ENCODE measurements at places on chromosomes 2 and 18.

DNA sequence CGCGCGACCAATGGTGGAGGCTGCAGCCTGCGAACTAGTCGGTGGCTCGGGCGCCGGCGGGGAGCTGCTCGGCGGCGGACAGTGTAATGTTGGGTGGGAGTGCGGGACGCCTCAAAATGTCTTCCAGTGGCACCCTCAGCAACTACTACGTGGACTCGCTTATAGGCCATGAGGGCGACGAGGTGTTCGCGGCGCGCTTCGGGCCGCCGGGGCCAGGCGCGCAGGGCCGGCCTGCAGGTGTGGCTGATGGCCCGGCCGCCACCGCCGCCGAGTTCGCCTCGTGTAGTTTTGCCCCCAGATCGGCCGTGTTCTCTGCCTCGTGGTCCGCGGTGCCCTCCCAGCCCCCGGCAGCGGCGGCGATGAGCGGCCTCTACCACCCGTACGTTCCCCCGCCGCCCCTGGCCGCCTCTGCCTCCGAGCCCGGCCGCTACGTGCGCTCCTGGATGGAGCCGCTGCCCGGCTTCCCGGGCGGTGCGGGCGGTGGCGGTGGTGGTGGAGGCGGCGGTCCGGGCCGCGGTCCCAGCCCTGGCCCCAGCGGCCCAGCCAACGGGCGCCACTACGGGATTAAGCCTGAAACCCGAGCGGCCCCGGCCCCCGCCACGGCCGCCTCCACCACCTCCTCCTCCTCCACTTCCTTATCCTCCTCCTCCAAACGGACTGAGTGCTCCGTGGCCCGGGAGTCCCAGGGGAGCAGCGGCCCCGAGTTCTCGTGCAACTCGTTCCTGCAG is at the start of gene HOXD9:
HOXD9 (plus strand) TSS at position 37 of the 728 bp plus-strand sequence; CDS start at position 87, 50 bp downstream.
- no peak for DNase-seq

- DNase-seq: no peak
Observed at GRCh38 chr2:14827226-14828023, 194.9 kb downstream of the LRATD1 start.

DNA sequence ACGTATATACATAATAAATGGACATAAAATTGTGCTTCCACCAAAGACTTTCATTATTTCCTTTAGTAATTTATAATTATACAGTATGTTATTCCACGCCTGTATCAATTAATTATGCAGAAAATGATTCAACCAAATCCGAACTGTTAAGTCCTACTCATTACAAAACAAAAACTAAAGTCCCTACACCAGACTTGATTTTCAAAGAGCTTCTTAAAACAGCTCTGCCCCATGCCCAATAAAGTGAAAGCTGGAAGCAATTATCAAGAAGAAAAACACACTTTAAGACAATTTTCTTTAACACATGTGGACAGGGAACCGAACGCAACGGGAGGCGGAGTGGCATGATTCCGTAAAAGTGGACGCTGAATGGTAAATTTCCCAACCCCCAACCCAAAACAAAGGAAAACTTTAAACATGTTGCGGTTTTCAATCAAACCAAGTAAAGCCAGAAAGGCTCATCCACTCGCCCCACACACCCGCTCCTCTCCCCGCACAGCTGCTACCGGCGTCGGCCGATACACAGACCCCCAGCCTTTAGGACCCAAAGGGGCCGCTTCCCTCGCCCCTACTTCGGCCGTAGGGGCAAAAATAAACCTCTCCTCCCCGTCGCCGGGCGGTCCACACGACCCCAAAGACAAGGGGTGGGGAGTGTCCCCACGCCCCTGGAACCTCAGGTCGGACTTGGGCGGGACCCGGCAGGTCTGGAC is 705 bp downstream of the YES1 start:
- DNase-seq: no peak

DNA sequence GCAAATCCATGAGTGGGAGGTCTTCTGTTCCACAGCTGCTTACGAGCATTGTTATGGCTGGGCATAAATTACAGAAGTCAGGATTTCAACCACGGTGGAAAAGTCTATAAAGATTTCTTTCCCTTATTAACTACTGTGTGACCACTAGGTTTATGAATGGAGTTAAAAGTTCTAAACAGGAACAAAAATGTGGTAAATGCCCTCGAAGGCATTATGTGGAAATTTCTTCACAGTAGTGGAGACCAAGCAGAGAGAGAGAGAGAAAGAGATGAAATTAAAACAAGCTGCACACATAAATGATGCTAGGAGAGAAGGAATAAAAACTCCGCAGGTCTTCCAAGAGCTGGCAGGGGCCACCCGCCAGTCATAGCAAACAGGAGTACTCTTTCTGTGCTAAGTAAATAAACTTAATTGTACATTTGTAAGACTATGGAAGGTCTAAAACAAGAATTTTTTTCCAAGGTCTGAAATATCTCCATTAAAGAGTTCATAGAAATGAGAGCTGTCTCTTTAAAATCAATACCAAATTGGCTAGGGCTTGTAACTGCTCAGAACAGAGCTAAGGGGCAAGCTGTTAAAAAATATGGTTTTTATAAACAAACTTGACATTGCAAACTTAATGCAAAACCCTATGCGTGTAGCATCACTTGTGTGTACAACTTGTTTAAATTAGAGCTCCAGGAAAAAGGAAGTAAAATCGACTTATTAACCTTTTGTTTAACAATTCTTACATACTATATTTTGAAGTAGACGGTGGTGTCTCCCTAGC is 438.2 kb downstream of the MEIS1 start:
- no peak for DNase-seq

DNA sequence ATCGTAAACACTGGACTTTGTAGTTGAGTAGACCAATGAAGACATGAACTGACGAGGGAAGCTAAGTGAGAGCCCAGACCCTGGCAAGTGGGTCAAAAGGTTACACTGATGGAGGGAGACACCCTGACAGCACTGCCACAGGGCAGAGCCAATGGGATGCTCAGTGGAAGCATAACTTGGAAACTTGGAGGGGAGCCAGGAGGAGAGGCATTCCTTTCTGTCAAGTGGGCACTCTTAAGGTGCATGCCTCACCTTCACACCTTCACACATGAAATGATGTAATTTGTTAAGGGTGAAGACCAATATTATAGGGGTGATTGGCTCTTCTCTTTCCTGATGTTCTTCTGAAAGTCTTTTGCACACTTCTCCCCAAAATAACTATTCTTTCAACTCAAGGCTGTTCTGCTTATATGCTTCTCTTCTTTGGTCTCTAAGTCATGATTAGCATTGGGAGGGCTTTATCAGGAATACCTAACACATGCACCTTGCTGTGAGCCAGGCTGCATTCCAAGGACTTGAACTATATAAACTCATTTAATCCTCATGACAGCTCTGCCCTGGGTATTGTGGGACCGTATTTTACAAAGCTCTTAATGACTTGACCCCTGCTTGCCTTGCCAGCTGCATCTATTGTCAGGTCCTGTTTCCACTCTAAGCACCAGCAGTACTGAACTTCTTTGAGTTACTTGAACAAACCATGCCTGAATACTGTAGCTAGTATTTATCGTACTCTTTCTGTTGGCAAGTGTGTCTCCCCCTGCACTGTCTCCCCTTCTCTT is 19.0 kb downstream of the RPL37A start:
- DNase-seq: no peak

DNA sequence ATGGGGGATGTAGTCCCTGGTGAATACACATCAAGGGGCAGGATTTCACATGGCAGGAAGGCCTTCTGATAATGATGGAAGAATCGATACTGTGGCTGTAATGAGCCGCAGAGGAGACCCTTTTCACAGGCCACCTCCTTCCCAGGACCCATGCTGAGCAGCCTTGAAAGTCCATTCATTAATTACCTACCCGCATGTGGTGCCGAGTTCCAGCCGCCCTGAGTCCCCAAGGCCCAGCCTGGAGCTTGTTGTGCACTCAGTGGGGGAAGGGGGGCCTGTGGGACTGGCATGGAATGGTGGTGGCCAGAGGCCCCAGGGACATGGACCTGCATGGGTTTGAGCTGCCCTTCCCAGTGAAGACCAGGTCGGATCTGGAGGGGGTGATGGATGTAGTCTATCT is 25.5 kb downstream of the ASB18 start:
- DNase-seq: no peak

- no peak for DNase-seq
Observed at GRCh38 chr2:205880048-205880447, 197.7 kb downstream of the NRP2 start.

DNA sequence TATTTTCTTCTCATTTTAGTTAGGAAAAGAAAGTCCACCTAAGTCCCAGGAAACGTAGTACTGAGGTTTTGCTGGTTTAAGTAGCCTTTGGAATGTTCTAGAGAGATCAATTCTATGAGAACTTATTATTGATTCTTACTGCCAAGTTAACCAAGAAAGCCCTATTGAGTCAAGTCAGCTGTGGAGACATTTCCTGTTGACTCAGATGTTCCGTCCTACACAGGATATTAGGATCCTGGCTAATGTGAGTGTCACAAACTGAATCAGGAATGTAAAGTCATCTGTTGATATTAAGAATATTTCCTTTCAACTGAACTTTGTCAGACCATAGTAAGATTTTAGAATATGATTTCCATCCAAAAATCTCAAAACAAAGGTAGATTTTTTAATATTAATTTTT is 654.3 kb downstream of the LRRTM4 start:
- DNase-seq: no peak

GRCh38 chr2:43136876-43137275 is 89.5 kb downstream of the ZFP36L2 start:
- DNase-seq: no peak

- no peak for DNase-seq
Observed at GRCh38 chr2:152782171-152782570, 63.8 kb downstream of the ARL6IP6 start.

DNA sequence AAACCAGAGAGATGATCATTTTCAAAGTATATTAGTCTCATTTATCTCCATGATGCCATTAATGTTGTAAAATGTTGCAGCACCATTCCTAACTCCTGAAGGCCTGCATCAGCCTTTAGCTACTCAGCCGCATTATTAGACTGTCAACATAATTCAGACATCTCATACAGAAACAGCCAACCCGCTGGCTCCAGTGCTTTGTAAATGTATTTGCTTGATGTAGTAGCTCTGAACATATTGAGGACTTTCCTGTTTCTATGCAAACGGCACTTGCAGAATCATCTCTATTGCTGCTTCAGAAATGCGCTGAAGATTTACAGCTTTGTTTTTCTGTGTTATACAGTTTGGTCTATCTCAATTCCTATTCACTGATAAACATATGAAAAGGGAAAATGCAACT is 372.2 kb downstream of the DSEL start:
- no peak for DNase-seq

GRCh38 chr2:608711-609110 is 68.5 kb downstream of the TMEM18 start:
- DNase-seq: no peak

GRCh38 chr2:233498126-233498525 is 68.5 kb downstream of the USP40 start:
- DNase-seq: no peak

- no peak for DNase-seq
Observed at GRCh38 chr2:190335225-190335559, 8.2 kb upstream of the INPP1 start.

- DNase-seq: no peak
Observed at GRCh38 chr2:233039212-233039845, 6.9 kb downstream of the NEU2 start.

- DNase-seq: no peak
Observed at GRCh38 chr18:31487246-31488015, 10.5 kb upstream of the DSG2 start.

- DNase-seq: no peak
Observed at GRCh38 chr2:222281506-222281905, 17.3 kb downstream of the PAX3 start.

- DNase-seq: no peak
Observed at GRCh38 chr2:8661235-8661634, 20.6 kb upstream of the ID2 start.

GRCh38 chr2:60706021-60706420 is 50.0 kb upstream of the PAPOLG start:
- no peak for DNase-seq

DNA sequence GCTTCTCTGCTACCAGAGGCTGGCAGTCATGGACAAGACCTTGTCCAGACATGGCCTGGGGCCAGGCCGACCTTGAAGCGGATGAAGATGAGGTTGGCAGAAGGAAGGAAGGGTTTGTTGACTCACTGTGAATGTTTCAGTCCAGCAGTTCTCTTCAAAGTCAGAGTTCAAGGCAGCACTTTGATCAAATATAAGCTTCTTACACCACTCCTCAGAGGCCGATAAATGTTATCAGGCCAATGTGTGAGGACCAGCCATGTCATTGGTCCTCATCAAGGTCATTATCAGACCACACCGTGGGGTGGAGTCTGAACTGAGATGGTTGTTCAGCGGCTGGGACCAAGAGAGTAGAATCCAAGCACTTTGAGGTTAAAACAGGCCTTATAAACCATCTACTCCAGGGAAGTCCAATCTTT is 35.5 kb downstream of the QPCT start:
- no peak for DNase-seq

GRCh38 chr18:37397814-37398213 is 167.8 kb downstream of the CELF4 start:
- DNase-seq: no peak

GRCh38 chr2:32622570-32623310 is 5.1 kb upstream of the TTC27 start:
- no peak for DNase-seq

DNA sequence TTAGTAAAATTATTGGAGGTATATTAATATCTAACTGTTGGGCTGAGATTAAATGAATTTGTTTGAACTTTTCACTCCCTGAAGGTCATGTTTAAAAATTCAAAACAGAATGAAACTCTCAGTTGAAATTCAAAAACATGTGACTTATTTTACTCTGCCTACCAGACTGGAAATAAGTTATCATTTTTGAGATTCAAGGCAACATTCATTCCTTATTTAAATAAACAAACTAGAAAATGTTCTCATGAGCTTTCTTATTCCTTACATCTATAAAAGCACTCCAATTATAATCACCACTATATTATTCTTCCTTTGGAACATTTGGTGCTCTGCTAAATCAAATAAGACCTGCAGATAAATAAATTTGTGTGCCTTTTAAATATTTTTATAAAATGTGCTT is 217.8 kb downstream of the CDH2 start:
- DNase-seq: no peak

GRCh38 chr2:157442191-157442590 is 1.7 kb downstream of the CYTIP start:
- no peak for DNase-seq

All from memory B cell (primary cell).